ENCODE measurements at places on chromosomes 5 and 9.

GRCh38 chr9:23682891-23683431 lies 143.1 kb downstream of the ELAVL2 start:
- no peak for DNase-seq

DNA sequence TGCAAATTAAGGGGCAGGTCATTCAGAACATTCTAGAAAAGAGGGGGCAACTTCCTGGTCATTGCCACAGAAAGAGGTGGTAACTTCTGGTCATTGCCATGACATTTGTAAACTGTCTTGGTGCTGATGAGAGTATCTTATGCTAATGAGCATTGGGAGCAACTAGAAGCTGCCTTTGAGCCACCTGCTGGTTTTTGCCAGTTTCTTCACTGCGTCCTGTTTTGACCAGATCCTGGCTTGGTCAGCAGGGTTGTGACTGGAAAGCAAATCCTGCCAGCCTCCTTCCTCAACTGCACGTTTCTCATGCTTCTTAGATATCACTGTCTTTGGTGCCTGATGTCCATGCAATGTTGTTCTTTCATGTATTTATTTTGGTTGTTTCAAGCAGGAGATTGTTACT lies 53.2 kb upstream of the SPATA31C2 start:
- DNase-seq = no peak

DNA sequence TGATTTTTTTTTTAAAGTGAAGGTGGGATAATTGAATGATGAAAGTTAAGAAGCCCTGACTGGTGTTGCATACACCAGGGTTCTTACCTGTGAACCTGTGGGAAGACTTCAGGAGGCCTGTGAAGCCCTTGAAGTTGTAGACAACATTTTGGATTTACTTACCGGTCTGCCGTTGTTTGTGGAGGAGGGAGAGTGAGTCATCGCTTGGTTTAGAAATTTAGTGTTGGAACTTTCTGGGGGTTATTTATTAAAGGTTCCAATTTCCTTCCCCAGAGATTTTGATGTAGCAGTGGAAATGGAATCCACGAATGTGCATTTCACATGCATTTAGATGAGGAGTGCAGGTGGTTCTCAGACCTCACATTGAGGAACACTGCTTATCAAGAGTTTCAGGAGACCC lies 49.6 kb downstream of the ARHGAP26 start:
- no peak for DNase-seq

DNA sequence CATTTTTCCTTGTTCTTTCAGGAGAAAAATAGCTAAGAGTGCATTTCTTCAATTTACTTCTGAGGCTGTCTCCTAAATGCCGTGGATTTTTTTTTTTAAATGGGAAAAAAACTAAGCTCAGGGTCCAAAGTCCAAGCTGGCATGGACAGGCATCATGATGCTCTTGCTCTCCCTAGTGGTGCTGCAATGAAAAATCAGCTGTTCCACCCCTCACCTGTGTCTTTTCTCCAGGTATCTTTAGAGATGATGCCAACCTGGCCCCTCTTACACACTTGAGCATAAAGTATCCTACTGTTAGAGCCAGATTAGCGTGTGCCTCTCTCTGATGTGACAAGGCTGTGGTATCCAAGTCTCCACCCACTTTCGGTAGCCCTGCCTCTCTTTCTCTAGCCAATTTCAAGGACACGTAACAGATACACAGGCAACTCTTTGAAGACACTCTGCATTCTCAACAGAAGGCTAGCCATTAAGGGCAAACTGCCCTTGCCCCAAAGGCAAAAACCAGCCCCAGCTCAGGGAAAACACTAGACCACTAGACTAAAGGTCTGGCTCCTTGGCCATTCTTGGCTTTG lies 208.8 kb downstream of the SAXO1 start:
- no peak for DNase-seq

GRCh38 chr9:110148384-110148783 lies 59.6 kb downstream of the C9orf152 start:
- no peak for DNase-seq

DNA sequence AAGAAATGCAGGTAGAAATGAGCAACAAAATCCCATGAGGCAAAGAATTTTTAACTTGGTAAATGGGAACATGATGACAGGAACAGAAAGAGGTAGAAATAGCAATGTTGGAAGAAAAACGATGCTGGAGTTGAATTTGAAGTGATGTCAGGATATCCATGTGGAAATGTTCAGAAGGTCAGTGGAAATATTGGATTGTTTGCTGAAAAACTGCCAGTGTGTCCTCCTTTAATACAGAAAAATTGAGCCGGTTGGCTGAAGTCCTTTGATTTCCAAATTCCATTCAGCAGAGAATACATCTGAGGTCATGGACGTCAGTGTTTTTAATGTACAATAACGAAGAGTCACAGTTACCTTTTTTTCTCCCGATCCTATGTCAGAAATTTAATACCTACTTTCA lies 110.0 kb upstream of the DMAC1 start:
- no peak for DNase-seq

- DNase-seq = no peak
These were observed 534.8 kb downstream of the PSAT1 start for GRCh38 chr9:78831726-78832125.

GRCh38 chr5:55600497-55601203 lies 65.9 kb upstream of the PLPP1 start:
- no peak for DNase-seq

GRCh38 chr5:139513852-139514485 lies 31.4 kb upstream of the STING1 start:
- no peak for DNase-seq

- no peak for DNase-seq
These were observed 2.6 kb downstream of the DIAPH1 start for GRCh38 chr5:141615991-141616720.

GRCh38 chr5:178338126-178338749 lies 105.6 kb upstream of the PHYKPL start:
- no peak for DNase-seq

GRCh38 chr9:127762111-127762676 lies 16.3 kb downstream of the SH2D3C start:
- no peak for DNase-seq

DNA sequence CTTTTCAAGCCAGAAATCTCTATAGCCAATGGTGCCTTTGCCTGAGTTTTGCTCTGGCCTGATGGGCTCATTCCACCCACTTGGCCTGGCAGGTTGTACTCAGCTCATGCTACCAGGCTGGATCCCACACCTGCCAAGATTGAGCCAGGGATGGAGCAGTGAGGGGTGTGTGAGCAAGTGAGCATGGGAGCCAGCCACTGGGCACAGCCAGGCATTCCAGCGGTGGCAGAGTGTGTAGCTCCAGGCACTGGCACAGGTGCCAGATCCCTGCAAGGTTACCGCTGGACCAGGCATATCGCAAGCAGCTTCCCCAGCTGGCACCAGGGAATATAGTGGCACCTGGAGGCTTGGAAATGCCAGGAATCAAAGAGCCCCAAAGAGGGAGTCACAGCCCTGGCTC lies 2395.6 kb upstream of the C9orf72 start:
- no peak for DNase-seq

GRCh38 chr5:102958481-102959011 lies 161.4 kb downstream of the GIN1 start:
- DNase-seq = no peak

DNA sequence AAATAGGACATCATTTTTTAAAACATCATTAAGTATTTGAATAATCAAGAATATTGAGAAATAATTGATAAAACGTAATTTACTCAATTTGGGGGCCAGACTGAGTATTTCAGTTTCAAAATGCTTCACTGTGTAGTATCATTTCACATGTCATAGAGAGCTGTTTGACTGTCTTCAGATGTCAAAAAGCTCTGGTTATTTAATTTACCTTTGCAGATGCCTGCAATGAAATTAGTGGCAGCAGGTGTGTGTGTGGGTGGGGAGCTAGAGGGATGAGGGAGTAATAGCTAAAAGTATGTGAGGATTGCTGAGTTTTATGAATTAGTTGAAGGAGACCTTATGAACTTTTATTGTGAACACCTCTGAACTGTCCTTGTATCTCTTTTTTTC lies 567.2 kb upstream of the MEF2C start:
- DNase-seq = no peak

DNA sequence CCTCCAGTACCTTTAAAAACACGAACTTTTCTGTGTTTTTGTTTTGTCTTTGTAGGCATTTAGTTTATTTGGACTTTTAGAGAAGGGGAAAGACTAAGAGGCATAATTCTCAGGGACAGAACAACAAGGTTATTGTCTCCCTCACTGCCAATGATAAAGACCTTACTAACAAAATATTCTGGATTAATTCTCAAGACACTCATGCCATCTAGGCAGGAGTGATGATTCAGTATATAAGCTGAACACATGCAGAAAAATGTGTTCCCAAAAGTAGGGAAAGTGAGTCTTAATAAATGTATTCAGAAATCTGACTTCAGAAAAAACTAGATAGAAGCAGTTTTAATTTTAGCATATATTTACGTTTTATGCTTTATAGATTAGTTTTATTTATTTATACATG lies 17.4 kb upstream of the ASPN start:
- no peak for DNase-seq

DNA sequence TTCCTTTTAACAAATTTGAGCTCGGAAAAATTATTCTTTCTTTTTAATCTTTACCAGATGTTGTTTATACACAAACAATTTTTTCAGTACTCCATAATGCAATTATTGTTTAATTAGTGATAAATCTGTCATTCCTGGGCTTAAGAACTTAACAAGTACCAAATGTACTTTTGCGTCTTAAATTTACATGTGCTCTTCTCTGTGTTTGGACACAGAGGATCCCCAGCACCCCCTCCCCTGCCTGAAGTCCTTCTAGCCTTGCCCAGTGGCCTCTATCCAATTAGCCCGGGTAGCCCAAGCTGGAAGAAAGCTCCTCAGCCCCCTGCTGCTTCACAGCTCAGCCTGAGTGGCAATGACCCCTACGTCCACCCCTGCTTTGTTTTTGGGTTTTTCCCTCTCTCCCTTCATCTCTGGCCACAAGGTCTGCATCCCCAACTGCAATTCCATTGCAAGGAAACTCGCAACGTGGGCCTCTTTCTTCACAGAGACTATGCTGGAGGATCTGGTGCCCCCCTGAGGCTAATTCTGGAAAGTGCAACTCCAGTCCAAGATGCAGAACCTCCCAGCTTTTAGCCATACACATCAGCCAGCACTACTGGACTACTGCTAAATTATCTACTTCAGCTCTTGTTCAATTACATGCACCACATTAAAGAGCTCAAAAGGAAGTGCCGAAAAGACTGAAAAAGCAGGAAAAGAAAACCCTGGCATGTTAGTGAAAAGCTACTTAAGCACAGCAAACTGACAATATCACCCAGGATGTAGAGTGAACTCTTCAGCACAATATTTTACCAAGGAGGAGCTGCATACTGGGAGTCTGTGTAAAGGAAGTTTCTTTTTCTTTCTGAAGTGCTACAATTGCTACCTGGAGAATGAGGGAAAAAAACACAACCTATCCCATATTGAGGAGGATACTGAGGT lies 186.2 kb downstream of the FANCC start:
- DNase-seq = no peak

DNA sequence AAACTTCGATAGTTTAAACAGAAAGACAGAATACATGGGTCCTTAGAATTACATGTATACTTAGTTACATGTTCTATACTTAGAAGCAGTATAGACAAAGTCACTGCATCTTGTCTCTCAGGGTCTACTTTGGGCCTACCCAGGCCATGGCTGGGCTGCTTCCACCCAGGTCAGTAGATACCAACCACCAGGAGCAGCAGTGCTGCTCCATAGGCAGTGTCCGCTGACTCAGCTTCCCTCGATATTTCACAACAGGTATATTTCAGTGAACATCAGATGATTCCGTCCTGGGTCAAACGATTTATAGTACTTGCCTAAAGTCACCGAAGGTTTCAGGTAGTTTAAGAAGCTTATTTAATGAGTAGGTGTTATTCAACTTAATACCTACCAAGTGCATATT lies 18.0 kb downstream of the IARS1 start:
- no peak for DNase-seq

GRCh38 chr5:59685793-59686192 lies 207.7 kb downstream of the PDE4D start:
- DNase-seq = no peak

DNA sequence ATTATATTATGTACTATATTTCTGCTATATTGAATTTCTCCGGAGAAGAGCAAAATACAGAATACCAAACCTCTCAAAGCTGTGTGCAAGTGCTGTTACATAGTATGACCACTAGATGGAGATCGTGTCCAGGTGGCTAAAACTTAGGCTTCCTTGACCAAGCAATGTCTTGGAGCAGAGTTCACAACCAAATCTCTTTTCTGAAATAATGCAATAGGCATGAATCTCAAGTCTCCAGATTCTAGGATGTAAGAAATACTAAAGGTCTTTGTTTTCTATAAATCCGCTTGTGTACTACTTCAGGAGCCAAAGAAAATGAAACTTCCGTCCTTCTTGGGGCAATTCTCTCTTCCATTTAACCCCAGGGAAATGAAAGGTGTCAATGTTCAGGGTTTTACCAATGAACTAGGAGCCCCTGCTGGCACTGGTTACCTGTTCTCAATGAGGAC lies 181.5 kb upstream of the RAI14 start:
- no peak for DNase-seq

GRCh38 chr5:134132372-134133187 lies 18.1 kb downstream of the TCF7 start:
- peak; percentile 57 for DNase-seq

DNA sequence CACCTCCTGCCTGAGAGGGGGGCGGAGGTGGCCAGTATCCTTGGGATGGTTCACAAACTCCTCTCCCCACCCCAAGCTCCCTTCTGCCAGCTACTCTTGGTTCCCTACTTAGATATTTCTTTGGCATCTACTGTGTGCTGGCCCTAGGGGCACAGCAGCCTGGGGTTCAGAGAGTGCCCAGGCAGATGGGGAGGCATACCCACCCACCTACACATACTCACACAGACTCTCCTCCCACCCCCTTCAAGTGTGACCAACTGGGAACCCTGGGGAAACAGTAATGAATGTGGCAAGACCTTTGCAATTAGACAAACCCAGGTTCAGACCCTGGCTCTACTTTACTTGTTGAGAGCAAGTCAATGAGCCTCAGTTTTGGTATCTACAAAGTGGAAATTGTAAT lies 44.4 kb upstream of the PSD2 start:
- no peak for DNase-seq

GRCh38 chr5:180141068-180141660 lies 67.8 kb downstream of the RASGEF1C start:
- no peak for DNase-seq

DNA sequence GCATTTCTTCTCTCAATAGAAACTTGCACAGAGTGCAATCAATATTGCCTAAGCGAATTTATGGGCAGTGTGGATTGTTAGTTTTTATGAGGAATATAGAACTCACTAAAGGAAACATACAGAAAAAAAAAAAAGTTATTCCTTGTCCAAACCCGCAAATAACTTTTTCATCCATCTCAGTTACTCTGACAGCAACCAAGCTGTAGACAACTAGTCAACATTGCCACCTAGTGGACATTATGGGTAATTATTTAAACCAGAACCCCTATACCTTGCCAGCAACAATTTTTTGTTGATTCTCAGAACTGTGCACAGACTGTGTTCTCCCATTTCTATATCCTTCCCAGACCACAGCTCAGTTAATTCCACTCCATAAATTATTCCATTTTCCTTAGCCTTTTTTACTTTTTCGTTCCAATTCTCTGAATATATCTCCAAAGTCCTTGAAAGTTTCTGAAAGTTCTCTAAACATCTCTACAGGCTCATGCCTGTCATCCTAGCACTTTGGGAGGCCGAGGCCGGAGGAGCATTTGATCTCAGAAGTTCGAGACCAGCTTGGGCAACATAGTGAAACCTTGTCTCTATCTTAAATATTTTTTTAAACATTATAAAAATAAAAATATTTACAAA lies 2.6 kb upstream of the AFAP1L1 start:
- DNase-seq = no peak

GRCh38 chr9:121860213-121860612 lies 208.8 kb downstream of the DAB2IP start:
- DNase-seq = no peak

- DNase-seq = no peak
These were observed 84.0 kb downstream of the ACER2 start for GRCh38 chr9:19492775-19493173.
